ENCODE measurements at places on chromosomes 4 and X.

DNA sequence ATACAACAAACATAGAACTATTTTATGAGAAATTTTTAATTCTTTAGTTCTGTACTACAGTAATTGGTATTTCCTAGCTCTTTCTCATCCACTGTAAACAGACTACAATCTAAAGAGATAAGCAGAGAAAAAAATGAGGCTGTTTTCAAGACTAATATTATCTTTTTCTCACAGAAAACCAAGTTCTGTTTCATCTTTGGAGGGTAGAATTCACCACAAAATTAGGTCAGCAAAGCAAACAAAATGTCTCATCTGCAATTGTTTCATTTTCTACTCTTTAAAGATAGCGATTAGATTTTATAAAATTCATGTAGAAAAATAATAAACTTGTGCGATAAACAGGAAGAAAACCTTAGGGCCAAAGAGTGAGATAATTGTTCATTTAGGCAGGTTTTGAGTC lies 10.8 kb downstream of the APOO start:
- no peak for DNase-seq

GRCh38 chr4:14868426-14869395 lies 133.6 kb upstream of the CPEB2 start:
- no peak for DNase-seq

DNA sequence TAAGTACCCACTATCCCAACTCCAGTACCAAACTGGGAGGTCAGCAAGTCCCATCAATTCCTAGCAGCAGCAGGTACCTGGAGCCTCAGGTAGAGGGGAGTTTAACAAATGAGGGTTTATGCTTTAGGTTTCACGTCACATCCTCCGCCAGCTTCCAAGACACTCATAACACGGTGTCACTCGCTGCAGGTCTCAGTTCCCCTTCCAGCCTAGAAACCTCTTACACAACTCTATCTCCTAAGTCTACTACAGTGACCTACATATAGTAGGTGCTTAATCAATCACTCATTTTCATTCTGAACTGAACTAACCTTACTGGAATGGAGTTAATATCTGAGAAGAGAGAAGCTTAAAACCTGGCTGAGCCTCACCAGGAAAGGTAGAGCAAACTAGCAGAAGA lies 96.0 kb downstream of the EFHC2 start:
- no peak for DNase-seq

- DNase-seq = no peak
These were observed 5.7 kb downstream of the EFNB1 start for GRCh38 chrX:68834371-68835103.

DNA sequence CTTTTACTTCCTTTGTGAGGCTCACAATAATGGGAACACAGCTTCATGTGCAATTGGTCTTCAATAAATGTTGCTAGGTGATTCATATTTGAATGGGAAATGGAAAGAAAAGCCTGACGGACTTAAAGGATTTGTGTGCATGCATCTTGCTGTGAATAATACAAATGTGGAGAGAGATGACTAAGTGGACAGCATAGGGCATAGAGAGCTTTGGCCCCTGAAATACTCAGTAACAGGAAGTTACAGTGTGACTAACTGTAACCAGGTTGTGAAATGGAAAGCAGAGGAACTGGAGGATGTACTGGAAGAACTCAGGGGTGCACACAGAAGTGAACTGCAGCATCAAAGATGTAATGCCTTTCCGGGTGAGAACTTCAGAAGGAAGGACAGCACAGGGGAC lies 206.7 kb downstream of the MGST2 start:
- DNase-seq = no peak

GRCh38 chr4:147916351-147916750 lies 184.5 kb downstream of the ARHGAP10 start:
- DNase-seq = no peak
